ENCODE measurements at places on chromosomes 6 and 20.
A peak's percentile ranks its signal among the peaks of the same experiment; 100 is the strongest.

DNA sequence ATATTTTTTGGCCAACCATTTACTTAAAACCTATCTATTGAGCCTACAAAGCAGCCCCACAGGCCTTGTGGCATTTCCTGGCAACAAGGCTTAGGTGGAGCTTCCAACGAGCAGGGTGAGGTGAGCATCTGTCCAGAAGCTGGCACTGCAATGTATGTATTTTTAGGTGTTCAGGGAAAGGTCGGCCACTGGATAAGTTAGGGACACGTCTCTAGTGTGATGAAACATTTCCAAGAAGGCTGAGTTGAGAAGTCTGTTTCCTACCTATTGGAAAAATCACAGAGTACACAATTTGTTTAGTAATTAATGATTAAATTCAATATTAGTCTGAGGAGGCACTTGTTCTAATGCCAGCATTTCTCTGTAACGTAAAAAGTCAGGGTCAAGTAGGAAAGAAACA lies 17.8 kb upstream of the RCAN2 start:
- no peak for DNase-seq

GRCh38 chr6:44761046-44761445 lies 373.5 kb downstream of the CDC5L start:
- no peak for DNase-seq

DNA sequence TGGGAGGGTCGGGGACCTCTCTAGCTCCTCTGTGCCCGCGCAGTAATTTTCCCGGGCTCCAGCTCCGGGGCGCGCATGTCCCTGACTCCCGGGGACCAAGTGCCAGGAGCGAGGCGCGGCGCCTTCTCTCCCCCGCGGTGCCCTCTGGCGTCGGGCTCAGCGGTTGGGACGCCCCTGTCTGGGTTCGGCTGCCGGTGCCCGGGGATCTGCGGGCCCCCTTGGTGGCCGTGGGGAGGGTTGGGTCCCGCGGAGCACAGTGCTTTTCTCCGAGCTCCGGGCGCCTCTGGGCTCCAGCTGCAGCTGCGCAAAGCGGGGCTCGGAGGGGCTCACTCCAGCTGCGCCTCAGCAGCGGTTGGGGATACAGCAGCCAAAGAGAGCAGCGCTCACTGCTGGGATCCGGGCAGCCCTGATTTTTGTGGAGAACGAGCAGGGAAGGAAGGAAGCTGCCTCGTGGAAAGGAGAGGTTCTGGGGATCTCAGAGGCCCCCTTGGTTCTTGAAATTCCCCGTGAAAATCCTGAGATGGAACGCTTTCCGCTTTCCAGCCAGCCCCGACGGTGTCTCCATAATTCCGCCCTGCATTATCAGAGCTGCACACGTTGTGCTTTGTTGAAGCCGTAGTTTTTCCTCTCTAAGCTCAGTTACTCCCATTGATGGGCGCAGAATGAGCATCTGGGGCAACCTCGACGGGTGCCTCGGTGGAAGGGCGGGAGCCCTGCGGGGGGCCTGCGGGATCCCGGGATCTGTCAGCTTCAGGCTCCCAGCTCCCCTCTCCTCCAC lies 861 bp downstream of the PPP1R14C start:
- peak; percentile 59 for DNase-seq

GRCh38 chr20:25246182-25246999 lies 1.5 kb upstream of the PYGB start:
- DNase-seq, result no peak

DNA sequence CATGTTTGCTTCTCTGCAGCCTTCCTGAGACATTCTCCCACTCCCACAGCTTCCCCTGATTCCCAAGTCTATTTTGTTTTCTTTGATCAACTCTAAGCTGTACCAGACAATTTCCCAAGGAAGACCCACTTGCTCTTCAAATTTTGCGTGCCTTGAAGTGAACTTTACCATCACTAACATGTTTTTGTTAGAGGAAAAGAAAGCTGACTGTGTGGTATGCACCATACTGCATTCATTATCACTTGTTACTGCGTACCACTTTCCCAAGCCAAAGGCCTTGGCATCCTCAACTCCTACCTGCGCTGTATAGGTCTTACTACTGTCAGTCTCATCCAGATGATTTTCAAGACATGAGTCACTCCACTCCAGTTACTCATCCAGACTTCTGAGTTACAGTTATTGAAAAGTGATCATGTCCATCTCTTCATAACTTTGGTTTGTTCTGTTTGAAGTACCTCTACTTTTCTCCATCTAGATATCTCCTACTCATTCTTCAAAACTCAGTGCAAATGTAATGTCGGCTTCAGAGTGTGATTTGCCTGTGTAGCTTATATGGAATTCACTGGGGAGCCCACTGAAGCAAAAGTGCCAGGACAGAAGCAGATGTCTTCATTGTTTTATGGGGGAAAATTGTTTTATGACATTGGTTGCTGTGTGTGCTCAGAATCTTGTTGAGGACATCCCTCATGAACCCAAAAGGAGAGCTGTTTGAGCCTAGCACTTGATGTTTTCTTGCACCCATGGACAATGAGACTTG lies 5.2 kb downstream of the RPS12 start:
- peak; percentile 25 for DNase-seq

GRCh38 chr6:165586706-165587105 lies 76.3 kb downstream of the PDE10A start:
- DNase-seq, result no peak

GRCh38 chr6:100664274-100665040 lies 199.7 kb upstream of the SIM1 start:
- DNase-seq, result peak; percentile 13

DNA sequence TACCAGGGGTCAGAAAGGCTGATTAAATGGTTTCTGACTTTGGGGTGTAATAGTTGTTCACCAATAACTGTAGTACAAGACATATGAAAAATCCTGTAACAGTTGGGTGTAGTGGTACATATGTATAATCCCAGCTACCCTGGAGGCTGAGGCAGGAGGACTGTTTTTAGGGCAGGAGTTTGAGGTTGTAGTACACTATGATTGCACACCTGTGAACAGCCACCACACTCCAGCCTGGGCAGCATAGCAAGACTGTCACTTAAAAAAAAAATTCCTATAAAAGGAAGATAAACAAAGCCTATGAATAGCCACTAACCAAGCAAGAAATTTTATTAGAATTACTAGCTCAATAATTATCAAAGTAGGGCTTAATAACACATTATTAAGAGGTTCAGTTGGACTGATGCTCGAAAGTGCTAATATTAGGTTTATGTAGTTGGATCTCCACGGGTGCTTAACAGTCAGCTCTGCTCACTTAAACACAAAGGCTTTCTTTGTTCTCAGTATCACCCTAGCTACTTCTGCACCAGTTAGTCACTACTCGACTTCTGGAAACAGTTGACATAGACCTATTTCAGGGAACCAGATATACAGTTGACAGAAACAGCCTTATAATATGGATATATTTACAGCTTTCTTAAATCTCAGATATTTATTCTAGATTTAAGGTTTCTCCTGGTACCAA lies 113.0 kb downstream of the MTFR2 start:
- DNase-seq, result peak; percentile 9

DNA sequence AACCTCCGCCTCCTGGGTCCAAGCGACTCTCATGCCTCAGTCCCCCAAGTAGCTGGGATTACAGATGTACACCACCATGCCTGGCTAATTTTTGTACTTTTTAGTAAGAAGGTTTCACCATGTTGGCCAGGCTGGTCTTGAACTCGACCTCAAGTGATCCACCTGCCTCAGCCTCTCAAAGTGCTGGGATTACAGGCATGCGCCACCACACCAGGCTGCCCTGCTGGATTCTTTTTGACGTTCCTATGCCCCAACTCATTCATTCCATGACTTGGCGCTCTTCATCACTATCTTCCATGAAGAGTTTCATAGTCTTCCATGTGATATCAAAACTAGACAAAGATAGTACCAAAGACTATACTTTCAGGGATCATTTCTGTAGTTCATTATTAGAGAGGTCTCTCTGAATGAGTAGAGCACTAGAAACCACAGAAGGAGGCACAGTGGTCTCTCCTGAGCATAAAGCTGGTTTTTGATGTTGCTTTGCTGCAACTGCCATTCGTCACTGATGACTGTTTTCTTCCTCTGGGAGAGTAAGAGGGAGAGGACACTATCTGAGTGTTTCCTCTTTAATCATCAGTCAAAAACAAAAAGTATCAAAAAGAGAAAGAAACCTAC lies 23.5 kb downstream of the DNAAF9 start:
- no peak for DNase-seq

DNA sequence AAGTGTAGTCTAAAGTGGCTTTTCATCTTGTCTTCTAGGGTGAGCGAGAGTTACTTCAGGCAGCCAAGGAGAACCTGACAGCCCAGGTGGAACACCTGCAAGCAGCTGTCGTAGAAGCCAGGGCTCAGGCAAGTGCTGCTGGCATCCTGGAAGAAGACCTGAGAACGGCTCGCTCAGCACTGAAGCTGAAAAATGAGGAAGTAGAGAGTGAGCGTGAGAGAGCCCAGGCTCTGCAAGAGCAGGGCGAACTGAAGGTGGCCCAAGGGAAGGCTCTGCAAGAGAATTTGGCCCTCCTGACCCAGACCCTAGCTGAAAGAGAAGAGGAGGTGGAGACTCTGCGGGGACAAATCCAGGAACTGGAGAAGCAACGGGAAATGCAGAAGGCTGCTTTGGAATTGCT lies 27.1 kb downstream of the C20orf173 start:
- no peak for DNase-seq

DNA sequence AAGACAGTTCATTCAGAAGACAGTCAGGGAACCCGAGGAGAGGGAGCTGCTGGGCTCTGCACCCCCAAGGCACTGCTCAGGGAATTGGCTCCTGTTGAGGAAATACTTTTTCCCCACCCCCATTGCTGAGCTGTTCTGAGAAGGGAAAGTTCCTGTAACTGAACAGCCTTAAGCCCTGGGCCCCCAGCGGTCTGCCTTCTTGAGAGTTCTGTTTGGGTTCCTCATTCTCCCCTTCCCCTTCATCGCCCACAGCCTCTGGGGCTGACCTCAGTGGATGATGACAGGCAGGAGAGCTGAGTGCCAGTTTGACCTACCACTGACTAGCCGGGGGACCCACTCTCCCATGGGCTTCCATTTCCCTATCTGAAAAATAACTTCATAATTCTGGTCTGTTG lies 10.7 kb downstream of the HCK start:
- DNase-seq, result no peak
